Endodermal cell (in vitro differentiated cells): ENCODE measurements at places on chromosomes 11 and 22.

DNA sequence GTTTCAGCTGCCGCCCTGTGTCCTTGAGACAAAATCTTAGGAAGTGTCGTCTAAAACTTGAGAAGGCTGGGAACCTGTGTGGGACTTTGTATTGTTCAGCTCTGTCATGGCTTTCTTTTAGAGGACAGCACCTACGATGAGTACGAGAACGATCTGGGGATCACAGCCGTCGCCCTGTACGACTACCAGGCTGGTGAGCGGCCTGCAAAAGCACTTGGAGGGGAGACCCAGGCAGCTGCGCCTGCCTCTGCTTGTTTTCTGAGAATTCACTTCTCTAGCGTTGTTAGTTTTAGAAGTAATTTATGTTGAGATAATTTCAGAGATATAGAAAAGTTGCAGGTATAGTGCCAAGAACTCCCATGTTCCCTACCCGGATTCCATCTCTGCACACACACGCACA, 35.2 kb downstream of the CTTN start:
- DNase-seq: no peak

DNA sequence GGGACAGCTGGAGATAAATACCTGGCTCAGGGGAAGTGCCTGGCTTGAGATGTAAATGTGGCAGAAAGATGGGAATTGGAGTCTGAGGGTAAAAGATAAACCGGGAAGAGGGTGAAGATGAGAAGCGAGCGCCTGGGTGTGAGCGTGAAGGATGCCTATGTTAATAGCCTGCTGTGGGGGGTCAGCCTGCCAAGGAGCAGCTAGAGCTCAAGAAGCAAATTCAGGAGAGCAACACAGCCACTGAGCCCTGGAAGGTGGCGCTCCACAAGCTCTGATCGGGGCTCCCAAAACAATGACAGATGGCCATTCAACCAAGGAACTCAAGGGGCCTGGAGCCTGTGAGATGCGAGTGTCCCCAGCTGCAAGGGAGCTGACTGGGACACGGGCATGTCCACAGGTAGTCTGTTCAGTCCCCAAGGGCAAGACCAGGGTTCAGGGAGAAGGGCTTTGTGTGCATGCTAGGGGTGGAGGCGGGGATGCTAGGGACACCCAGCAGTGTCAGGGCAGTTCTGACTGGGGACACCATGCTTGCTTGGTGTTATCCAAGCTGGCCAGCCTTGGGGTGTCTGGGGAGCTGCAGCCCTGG, 2.8 kb downstream of the GSC2 start:
- peak; percentile 75 for DNase-seq

DNA sequence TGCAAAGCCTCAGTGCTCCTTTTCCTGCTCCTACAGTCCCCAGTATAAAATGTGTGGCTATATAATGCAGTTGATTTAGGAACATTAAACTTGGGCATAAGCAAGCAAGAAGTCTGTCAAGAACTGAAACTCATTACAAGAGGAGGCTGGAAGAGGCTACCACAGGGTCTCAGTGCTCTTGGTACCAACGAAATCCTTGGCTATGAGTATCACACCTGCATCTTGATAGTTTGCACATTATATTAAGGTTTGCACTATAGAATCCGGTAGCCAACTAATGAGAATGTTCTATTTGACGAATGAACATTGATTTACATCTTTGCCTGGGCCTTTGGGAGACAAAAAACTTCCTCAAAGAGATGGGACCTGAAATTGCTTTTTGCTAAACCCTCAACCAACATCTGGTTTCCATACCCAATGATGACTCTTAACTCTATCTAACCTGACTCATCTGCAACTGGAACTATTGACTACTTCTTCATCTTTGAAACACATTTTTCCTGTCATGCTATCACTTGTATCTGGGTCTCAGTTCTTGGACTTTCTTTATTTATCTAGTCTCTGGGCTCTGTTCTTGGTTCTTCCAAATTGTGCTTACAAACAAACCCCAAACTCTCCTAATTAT, 207.2 kb upstream of the CTSC start:
- no peak for DNase-seq

- DNase-seq: no peak
These were observed 437.5 kb downstream of the NTM start for GRCh38 chr11:131807876-131808275.

DNA sequence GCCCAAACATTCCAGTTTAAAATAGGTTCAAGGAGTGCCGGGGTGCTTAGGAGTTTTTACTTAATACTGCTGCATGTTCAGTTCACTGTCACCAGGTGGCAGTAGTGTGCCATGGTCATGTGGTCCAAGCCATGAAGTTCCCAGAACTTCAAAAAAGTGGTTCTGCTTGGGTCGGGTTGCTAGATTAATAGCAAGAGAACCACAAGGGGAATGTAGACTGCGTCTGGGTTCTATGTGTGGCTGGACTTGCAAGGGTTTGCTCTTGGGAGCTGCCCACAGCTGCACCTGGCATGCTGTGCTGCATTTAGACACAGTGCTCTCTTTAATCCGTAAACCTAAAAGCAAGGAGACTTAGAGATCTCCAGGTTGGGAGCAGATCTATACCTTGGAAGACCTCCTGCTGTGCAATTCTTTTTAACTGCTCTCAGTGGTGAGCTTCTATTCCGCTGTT, 6.5 kb upstream of the SPON1 start:
- DNase-seq: peak; percentile 85

GRCh38 chr11:134332189-134332631, 422 bp downstream of the GLB1L2 start:
- peak; percentile 86 for DNase-seq

DNA sequence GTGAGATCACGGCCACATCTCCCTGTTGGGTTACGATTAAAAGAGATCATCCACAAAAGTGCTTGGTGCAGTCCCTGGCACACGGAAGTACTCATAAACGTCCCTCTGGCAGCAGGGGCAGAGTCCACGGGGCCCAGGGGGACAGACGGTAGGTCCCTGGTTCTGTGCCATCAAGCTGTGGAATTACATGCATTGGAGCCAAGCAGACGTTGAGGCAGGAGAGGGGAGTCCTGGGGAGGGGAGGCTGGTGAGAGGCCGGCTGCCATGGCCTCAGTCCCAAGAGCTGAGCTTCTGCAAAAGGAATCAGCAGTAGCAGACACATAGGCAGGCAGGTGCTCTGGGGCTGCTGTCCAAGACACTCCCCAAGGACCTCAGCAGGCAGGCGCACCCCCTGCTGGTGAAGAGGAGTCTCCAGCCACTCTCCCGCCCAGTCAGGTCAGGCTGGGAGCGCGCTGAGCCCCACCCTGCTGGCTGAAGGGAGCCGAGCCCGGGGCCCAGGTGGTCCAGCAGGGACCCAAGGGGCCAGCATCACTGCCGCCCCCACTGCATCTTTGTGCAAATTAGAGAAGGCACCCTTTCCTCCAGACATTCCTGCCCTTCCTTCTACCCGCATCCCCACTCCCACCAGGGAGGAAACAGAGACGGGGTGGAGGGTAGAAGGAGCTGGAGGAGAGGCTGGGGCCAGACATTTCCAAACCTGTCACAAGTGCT, 7.6 kb upstream of the KCTD17 start:
- DNase-seq: peak; percentile 77

GRCh38 chr11:17611503-17612220, 64.6 kb downstream of the OTOG start:
- no peak for DNase-seq

GRCh38 chr22:46796566-46797195, 34.2 kb downstream of the TBC1D22A start:
- DNase-seq: peak; percentile 35

DNA sequence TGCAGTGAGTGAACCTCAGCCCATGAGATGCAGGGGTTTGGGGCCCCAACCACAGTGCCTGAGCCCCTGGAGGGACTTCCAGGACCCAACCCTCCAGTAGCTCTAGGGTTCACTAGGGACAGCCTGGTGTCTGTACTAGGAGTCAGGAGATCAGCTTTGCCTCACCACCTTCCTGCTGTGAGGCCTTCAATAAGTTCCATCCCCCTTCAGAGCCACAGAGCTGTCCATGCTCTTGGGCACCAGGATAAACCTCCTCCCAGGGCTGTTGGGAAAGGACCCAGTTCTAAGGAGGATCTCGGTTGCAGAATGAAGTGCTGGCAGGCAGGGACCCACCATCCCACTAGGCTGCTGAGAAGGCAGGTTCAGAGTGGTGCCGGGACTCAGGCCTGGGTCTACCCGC, 9.7 kb downstream of the ARHGEF17 start:
- no peak for DNase-seq
